ENCODE measurements at places on chromosomes 3 and 15.

- DNase-seq: no peak
Observed at GRCh38 chr3:39531665-39532064, 64.2 kb downstream of the MOBP start.

DNA sequence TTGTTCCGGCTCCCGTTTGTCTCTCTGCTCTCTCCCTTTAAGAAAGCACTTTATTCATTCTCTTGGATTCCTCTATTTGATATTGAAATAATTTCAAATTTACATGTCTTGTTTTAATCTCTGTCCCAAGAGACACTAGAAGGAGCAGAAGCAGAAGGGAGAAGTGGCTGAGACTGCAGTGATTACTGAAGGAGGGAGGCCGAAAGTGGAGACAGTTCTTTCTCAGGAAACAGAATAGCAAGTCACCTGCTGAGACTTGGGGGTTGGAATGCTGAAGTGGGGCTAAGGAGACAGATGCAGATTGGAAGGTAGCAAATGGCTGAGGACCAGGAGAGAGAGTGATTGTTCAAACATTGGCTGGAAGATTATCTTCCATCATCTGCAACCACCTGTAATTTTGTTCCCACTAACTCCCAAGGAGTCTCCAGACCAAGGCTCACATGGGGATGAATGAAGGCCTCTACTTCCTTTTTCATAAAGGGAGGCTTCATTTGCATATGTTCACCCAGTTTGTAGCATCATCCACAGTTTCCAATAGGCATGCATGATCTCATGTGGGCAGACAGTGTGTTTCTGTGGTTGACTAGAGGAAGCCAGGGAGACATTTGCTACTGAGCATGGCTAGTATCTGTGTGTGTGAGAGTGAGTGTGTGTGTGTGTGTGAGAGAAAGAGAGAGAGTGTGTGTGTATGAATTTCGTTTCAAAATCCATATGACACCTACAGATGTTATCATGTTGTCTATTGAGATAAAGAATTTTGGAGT lies 24.0 kb downstream of the LTF start:
- DNase-seq: no peak

- DNase-seq: no peak
Observed at GRCh38 chr3:87555290-87555689, 278.9 kb upstream of the POU1F1 start.

GRCh38 chr3:183688874-183689273 lies 8.7 kb upstream of the YEATS2 start:
- no peak for DNase-seq

DNA sequence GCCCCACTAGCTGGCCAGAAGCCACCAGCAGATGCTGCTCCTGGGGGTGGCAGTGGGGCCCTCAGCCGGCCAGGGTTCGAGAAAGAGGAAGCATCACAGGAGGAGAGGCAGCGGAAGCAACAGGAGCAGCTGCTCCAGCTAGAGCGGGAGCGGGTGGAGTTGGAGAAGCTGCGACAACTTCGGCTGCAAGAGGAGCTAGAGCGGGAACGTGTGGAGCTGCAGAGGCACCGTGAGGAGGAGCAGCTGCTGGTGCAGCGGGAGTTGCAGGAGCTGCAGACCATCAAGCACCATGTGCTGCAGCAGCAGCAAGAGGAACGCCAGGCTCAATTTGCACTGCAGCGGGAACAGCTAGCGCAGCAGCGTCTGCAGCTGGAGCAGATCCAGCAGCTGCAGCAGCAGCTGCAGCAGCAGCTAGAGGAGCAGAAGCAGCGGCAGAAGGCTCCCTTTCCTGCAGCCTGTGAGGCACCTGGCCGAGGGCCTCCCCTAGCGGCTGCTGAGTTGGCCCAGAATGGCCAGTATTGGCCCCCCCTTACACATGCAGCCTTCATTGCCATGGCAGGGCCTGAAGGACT lies 17.5 kb upstream of the APEH start:
- no peak for DNase-seq

DNA sequence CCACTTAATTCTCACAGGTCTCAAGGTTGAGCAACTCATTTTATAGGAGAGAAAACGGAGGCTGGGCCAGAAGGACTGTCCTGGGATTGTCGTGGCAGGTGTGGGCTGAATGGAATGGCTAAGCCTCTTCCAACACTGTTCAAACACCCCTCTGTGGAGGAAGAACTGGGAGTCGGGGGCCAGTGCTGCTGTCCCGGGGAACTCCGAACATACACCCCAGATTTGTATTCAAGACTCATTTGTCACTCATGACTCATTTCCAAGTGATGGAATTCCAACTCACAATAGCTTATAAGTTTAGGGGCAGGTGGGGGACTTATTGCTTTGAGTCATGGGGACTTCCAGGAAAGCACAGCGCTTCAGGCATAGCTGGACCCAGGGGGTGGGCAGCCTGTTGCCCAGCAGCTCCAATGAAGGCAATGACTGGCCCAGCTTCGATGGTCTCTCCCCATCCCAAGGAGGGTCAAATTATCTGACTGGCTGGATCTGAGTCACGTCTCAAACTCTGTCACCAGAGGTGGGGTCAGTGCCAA lies 72.5 kb downstream of the TM2D3 start:
- no peak for DNase-seq

GRCh38 chr15:52710050-52710707 lies 31.0 kb upstream of the ATOSA start:
- no peak for DNase-seq

DNA sequence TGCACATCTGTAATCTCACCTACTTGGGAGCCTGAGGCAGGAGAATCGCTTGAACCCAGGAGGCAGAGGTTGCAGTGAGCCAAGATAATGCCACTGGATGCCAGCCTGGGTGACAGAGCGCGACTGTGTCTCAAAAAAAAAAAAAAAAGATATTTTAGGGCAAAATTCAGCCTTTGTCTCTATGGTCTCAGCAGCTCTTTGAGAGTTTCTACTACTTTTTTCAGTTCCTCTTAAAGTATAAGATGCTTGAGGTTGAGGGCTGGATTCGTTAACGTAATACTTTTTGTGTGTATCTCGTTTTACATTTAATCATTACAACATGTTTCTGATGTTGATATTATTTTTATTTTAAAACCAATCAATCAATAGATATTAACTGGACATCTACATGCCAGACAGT lies 381.2 kb upstream of the TBL1XR1 start:
- DNase-seq: no peak

- no peak for DNase-seq
Observed at GRCh38 chr3:149231871-149232270, 10.2 kb upstream of the CP start.

DNA sequence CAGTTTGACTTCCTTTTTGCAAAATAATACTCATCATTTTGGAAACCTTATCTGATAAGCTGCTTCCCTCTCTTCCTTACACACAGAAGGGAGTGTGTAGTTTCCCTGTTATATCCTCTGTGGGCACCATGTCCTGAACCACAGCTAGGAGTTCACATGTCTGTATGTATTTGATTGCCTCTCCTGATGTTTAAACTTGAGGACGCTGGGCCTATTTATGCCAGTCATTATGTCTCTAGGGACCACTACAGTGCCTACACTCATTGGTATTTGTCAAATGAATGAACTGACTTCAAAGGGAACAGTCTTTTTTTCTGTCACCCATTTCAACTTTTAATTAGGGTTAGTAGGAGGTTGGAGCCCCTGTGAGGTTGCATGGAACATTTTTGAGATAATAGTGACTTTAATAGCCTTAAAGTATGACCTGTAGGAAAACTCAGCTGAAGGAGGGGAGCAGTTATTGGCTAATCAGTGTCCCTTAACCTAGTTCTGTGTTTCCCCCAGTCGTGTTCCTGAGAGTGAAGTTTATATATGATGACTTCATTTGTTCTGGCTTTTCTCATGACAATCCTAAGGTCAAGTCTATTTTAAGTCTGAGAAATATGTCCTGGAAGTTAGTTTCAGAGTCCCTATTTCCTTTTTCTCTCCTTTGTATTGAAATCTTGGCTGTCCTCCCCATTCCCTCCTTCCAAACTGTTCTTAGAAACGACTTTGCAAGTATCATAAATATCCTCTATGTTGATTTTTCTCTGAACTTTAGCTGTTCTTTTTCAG lies 28.9 kb downstream of the PDE8A start:
- no peak for DNase-seq

DNA sequence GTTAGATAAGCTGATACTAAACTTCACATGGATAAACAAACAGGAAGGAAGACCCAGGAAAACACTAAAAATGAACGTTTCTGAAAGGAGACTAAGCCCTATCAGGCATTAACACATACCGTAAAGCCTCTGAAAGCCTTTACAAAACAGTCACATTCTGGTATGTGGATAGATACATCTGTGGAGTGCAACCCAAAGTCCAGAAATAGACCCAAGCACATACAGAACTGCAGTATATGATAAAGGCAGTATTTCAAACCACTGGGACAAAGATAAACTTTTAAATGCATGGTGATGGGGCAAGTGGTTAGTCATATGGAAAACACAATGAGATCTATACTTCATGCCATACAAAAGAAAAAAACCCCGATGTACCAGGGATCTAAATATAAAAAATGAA lies 26.0 kb downstream of the DCBLD2 start:
- no peak for DNase-seq

DNA sequence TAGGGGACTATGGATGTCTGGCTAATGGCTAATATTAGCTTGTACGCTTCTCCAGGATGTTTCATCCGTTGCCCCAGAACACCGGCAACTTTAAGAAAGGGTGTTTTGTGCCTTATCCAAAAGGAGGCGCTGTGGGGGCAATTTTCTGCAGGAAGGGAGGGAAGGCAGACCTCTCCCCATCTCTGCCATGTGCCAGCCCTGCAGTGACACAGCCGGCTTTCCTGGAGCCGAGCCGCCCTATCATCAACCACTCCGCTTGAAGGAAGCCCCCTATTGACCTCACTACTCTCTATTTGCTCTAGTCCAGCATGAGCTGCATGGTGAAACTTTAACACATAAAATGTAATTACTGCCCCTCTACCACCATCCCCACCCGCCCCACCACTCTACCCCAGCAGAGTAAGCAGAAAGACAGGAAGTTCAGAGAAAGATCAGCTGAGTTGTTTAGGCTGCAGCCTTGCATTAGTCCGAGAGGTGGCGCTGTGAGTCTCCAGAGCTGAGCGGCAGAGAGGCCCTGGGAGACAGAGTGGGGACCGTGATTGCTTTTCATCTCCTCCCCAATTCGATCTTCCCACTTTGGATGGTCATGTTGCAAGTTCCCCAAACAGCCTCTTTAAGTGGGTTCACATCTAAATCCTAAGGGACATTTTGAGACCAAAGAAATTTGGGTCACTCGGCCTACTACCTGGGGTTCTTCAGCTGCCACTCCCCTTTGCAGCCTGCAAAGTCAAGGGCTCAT lies 24.5 kb upstream of the RAD18 start:
- peak; percentile 83 for DNase-seq

GRCh38 chr3:170852324-170852723 lies 17.7 kb downstream of the RPL22L1 start:
- DNase-seq: no peak

DNA sequence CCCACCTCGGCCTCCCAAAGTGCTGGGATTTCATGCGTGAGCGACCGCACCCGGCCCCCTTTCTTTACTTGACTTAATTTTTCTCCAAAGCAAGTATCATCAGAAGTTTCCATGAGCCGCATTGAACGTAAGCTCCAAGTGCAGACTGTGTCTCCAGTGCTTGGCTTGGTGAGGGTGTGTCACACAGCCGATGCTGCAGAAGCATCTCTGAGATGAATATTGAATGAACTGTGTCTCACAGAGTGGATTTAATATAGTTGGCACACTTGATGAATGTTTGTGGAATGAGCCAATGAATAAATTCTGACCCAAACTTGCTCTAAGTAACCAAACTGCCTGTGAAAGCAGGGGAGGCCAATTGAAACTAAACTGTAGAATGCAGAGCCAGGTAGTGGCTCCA lies 159.4 kb upstream of the KBTBD8 start:
- no peak for DNase-seq

- no peak for DNase-seq
Observed at GRCh38 chr3:157769378-157769777, 266.2 kb upstream of the VEPH1 start.

DNA sequence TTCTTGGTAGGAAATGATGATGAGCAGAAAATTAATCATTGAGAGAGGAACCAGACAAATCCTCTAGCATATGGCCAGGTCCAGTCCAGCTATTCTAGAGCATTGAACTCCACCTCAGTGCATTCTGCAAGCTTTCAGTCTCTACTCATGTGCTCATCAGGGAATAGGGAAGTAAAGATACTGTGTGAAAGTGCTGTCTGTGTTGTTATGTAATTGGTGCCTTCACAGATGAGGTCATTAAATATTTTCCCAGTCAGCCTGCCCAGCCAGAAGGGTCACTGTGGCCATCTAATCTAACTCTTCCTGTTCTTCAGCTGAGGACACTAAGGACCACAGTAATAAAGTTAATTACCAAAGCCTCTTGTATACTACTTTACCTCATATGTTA lies 28.2 kb downstream of the C3orf62 start:
- DNase-seq: no peak

GRCh38 chr3:42660898-42661297 lies 7.4 kb downstream of the ZBTB47 start:
- DNase-seq: peak; percentile 21

DNA sequence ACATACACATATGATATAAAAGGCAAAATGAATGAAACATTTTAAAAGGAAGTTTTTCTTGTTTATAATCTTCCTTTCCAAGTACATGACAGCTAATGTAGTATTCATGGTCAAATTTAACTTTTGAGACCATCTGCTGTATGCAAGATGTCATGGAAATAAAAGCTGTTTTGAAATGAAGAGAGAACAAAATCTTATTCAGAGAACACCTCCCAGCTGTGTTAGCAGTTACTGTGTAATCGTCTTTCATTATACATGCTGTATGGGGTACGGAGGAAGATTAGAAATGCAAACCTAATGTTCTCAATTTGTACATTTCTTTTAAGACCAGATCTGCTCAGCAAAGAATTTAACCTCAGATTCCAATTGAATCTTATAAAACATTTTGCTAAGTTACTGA lies 1182.3 kb downstream of the OTOL1 start:
- no peak for DNase-seq

DNA sequence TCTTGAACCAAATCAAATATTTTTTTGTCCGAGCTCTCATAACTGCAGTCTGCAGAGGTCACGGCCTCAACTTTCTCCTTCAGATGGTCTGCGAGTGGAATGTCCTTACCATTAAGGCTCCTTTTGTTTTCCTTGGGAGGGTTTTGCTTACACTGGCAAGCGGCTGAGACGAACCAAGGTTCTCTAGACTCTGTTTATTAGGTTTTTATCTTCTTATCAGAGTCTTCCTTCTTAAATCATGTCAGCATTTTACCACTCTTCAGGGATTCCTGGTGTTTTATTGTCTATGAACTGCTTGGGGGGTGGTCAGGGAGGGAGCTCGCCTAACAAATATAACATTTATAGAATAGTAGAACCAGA lies 773.7 kb upstream of the NR2F2 start:
- no peak for DNase-seq

DNA sequence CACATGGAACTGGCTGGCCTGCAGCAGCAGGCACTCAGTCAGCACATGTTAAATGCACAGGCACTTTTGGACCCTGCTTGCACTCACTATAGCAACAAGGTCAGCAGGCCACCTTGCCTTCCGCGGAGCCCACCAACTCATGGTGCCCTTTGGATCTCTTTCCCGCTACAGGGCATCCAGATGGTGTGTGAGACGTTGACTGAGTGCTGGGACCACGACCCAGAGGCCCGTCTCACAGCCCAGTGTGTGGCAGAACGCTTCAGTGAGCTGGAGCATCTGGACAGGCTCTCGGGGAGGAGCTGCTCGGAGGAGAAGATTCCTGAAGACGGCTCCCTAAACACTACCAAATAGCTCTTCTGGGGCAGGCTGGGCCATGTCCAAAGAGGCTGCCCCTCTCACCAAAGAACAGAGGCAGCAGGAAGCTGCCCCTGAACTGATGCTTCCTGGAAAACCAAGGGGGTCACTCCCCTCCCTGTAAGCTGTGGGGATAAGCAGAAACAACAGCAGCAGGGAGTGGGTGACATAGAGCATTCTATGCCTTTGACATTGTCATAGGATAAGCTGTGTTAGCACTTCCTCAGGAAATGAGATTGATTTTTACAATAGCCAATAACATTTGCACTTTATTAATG lies 85.0 kb downstream of the TGFBR2 start:
- no peak for DNase-seq
